ENCODE measurements at places on chromosomes 11 and 22. TPM values are rescaled to one million over a fixed set of nuclear protein-coding genes. Genes with fewer than 3 reads are reported as not detected.

KRTAP5-10 gene
- not detected for total RNA-seq

C11orf91 gene
- not detected for total RNA-seq

CHST1 gene
- total RNA-seq, result 0.38 TPM

KCNQ1 gene
- total RNA-seq, result 2.2 TPM

FGF3 gene
- total RNA-seq, result not detected

OR2D2 gene
- not detected for total RNA-seq

OR10D3 gene
- total RNA-seq, result not detected

TRIM49 gene
- not detected for total RNA-seq

EHF gene
- total RNA-seq, result 99.2 TPM

DDX25 gene
- 0.15 TPM for total RNA-seq

BIRC3 gene
- total RNA-seq, result 4.0 TPM

CCT8L2 gene
- not detected for total RNA-seq

DAGLA gene
- 0.93 TPM for total RNA-seq

RAPSN gene
- 0.59 TPM for total RNA-seq

SMC1B gene
- not detected for total RNA-seq

H19 gene
- total RNA-seq, result 20.0 TPM

NF2 gene
- total RNA-seq, result 36.8 TPM

SC5D gene
- 35.1 TPM for total RNA-seq

TECTA gene
- 0.19 TPM for total RNA-seq

BTBD18 gene
- total RNA-seq, result not detected

MS4A7 gene
- 5.5 TPM for total RNA-seq

SYT7 gene
- total RNA-seq, result 8.1 TPM

TSPAN32 gene
- 4.3 TPM for total RNA-seq

GRAP2 gene
- 10.1 TPM for total RNA-seq

MRGPRE gene
- not detected for total RNA-seq

PGA3 gene
- not detected for total RNA-seq

ALX4 gene
- 0.21 TPM for total RNA-seq

CD151 gene
- 162 TPM for total RNA-seq

NEFH gene
- not detected for total RNA-seq

CARD10 gene
- total RNA-seq, result 15.8 TPM

HPX gene
- 0.47 TPM for total RNA-seq

DTX4 gene
- 9.2 TPM for total RNA-seq

C11orf87 gene
- not detected for total RNA-seq

LGALS12 gene
- 2.3 TPM for total RNA-seq

SCN2B gene
- total RNA-seq, result not detected

KCNK7 gene
- total RNA-seq, result 183 TPM

ADAMTS15 gene
- total RNA-seq, result 5.6 TPM

PANX3 gene
- total RNA-seq, result not detected

Data from suprapubic skin (tissue), 4 donors.